ENCODE measurements at places on chromosomes 16 and 17.

DNA sequence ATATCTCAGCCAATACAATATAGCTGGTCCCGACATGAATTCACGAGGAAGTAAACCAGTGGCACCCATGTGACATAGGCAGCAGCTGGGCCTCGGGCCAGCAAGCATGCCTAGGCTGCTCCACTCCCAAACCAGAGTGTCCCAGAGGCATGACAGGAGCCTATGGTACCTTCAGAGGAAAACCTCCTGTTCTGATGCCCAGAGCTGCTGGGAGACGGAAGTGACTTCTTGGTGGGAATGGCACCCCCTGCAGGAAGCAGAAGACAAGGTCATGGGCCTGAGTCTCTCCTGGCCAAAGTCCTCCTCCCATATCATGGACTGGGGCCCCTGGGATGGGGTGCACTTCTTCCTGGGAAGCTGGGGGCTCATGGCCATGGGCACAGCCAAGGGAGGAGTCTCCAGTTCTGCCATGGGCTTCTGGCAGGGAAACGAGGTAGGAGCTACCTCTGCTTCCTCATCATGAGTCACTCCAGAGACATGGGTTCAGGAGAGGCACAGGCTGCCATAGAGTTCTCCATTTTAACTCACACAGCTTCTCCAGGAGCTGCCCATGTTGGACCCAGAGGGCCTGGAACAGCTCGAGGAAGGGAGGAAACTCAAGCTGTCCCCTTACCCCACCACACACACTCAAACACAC lies 13.4 kb downstream of the FBF1 start:
- DNase-seq: no peak

DNA sequence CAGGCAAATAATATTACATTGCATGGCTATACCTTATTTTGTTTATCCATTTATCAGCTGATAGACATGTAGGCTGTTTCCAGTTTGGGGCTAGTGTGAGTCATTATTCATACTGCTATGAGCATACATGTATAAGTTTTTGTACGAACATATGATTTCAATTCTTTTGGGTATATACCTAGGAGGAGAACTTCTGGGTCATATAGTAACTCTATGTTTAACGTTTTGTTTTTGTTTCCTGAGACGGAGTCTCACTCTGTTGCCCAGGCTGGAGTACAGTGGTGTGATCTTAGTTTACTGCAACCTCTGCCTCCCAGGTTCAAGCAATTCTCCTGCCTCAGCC lies 2.4 kb upstream of the ITGAL start:
- no peak for DNase-seq

DNA sequence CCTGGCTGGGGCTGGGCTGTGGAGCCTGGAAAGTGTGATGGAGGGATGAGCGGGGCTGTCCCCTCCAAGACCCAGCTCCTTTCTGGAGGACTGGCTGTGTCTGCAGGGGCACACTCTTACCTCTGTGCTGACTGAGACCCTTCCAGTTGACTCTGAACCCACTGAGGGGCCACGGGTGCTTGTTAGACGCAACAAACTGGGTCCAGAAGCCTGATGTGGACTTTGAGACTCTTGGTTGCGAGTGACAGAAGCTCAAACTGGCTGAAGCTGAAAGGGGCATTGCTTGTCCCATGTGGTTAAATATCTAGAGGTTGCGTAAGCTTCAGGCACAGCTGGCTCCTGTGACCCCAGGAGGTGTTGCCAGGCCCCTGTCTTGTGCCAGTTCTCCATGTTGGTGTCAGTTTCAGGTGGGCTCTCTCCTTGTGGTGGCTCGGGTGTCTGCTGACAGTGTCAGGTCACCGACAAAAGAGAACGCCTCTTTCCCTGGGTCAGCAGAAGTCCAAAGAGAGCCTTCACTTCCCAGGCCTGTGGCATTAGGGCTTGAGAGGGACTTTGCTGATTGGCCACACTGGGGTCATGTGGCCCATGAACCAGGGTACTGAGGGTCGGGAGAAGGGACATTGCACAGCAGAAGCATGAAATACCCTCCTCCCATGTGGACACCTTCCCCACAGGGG lies 16.7 kb downstream of the ADCY7 start:
- no peak for DNase-seq

GRCh38 chr17:78783711-78784324 lies 1.7 kb upstream of the CYTH1 start:
- DNase-seq: no peak

DNA sequence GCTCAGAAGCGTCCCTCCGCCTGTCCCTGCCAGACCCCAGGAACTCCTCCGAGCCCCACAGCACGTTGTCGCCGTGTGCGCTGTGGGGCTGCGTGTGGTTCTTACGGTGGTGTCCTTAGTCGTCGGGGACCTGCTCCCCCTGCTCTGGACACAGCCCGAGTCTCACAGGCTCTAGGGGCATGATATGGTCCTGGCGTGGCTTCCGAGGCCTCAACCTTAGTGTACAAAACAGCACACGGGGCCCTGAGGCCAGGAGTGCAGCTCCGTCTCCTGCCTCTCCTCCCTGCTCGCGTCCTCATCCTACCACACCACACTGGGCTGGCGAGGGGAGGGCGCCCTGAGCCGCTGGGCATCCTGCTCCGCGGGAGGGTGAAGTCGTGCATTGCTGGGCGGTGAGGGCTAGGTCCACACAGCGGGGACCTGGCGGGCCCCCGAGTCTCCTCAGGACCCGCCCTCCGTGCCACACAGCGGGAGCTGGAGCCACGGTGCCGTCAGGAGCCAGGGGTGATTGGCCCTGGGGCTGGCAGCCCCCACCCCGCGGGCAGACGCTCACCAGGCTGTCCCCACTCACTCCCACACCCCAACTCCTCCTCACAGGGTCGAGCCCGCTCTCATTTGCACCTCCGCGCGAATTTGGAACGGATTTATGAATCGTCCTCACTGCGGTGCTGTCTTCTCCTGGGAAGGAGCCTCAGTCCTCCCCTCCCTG lies 1.2 kb upstream of the MAFG start:
- DNase-seq: no peak

DNA sequence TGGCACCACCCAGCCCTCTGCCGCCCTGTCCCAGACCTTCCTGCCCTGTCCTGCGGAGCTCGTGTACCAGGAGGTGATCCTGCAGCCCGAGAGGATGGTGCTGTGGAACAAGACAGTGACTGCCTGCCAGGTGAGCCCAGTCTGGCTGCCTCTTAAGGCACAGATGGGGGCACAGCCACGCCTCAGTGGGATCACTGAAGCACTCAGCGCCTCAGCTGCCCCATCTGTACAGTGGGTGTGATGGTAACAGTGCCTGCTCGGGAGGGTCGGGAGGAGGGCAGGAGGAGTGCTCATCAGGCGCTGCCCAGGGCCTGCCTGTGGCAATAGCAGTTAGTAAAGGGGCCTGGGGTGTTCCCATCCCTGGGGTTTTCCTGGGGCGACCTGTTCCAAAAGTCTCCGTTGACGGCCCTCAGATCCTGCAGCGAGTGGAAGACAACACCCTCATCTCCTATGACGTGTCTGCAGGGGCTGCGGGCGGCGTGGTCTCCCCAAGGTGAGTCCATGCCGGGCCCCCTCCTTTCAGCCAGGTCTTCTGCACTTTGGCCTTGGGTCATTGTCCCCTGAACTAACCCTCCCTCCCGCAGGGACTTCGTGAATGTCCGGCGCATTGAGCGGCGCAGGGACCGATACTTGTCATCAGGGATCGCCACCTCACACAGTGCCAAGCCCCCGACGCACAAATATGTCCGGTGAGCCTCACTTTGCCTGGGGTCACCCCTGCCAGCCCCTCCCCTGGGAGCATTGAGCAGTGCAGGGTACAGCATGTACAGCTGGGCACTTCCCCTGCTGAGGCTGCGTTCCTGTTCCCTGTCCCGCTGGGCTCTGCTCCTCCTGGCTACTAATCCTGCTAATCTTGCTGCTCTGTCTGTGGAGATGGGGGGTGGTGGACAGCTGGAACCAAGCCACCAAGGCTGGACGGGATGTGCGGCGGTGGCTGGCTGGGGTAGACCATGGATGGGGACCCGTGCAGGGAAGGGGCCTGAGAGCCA lies 4.5 kb upstream of the TCAP start:
- no peak for DNase-seq

DNA sequence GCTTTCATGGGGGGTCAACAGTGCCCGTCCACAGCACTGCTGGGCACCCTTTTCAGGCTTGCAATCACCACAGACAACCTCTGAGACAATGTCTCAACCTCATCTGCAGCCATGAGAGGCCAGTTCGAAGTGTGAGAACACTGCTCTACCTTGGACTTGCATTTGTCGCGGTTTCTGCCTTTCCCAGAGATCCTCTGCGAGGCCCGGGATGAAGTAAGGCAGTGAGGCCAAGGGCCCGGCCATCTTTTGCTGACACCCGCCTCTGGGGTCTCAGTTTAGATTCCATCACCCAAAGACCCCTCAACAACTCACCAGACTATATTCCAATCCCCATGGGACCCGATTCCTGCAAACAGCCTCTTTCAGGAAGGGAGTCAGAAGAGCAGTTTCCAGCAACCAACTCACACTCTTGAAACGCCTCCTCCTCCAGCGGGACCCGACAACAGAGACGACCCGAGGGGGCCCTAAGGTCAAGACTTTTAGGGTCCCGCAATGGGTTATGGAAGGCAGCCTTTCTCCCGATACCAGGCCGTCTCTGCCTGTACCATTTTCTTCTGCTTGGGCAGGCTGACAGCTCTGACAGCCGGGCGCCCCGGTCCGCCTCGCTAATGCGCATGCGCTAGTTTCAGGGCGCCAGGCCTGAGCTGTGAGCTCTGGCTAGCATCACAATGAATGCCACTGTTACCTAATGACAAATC lies 576.0 kb downstream of the KCNJ18 start:
- DNase-seq: no peak

GRCh38 chr17:21129023-21129681 lies 2.4 kb downstream of the DHRS7B start:
- DNase-seq: no peak

DNA sequence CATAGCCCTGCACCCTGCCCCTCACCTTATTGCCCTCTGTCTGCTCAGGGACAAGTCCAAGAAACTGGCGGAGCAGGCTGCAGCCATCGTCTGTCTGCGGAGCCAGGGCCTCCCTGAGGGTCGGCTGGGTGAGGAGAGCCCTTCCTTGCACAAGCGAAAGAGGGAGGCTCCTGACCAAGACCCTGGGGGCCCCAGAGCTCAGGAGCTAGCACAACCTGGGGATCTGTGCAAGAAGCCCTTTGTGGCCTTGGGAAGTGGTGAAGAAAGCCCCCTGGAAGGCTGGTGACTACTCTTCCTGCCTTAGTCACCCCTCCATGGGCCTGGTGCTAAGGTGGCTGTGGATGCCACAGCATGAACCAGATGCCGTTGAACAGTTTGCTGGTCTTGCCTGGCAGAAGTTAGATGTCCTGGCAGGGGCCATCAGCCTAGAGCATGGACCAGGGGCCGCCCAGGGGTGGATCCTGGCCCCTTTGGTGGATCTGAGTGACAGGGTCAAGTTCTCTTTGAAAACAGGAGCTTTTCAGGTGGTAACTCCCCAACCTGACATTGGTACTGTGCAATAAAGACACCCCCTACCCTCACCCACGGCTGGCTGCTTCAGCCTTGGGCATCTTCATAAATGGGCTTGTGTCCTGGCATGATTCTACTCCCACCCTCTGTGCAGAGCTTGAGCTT lies 6.3 kb upstream of the NFATC3 start:
- DNase-seq: no peak

DNA sequence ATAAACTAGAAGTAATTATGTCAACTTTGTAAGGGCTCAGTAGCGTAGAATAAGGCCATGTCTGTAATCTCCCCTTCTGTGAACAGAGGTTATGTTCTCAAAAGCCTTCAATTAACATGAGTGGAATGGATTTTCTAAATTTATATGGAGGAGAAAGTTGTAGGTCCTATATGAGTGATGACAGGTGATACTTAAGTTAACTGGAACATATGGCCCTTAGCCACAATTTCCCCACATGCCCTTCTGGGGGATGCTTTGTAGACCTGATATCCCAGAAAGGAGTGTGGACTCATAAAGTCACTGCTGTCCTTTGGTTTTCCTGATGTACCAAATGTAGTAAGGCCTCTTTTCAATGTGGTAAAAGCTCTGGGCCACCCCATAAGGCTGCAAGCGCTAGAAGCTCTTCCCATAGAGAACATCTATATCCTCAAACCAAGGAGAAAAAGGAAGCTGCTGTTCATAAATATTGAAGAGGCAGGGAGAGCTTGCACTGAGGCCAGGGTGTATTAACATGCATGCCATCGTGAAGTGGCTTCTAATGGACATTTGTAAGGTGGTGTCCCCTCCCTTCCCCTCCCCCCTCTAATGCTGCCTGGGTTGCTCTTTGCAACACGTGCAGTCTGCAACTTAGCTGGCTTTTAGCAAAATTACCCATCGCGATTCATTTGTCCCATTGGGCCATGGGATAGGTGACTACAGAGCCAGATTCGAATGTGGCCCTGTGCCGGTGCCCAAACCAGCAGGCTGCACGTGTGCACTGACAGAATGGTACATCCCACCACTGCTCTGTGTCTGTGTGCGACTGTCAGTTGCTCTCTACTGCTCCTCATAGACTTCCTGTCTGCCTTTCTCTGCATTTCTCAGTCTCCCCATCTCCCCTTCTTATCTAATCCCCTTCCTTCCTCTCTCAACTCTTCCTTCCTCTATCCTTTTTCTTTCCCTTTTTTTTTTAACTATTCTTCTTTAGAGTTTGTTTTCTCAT lies 269.0 kb downstream of the WWOX start:
- DNase-seq: no peak

GRCh38 chr17:9105068-9105868 lies 84.0 kb downstream of the NTN1 start:
- DNase-seq: no peak

- no peak for DNase-seq
Observed at GRCh38 chr16:87471278-87472141, 21.3 kb downstream of the ZCCHC14 start.

DNA sequence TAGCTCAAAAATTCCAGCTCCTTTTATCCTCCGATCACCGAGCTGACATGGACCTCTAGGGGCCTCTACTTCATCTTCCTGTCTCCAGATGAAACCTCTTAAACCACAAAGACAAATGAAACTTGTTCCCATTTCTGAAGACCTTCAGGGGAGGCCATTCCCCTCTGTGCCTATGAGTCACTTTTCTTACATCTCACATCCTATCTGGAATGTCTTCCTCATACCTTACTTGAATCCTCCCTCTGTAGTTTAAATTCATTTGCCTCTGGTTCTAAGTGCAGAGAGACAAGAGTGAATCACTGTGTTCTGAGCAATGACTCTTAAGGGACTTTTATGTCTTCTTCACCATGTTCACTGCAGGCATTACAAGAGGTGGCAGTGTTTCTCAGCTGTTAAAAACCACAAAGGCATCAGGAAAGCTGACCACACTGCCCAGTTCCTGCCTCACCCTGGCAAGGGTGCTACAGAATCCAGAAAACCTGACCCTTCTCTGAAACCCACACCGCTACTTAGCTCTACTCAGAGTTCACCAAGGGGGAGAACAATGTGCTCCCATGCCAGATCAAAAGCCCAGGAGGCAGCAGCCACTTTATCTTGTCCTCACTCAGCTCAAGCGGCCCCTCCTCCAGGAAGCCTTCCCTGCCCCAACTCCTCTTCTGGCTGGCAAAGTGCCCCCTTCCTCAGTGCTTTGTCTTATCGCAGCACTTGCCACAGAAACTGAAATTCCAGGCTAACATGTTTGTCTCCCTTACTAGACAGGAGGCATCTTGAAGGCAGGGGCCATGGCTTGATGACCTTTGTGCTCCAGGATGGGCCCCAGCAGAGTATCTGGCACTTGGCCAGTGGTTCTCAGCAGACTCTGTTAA lies 6.4 kb downstream of the CUEDC1 start:
- peak; percentile 83 for DNase-seq

GRCh38 chr17:28705074-28705659 lies 6.5 kb downstream of the PROCA1 start:
- no peak for DNase-seq

GRCh38 chr16:75382611-75383010 lies 50.7 kb downstream of the CFDP1 start:
- no peak for DNase-seq

GRCh38 chr17:19645734-19646201 lies 2.8 kb upstream of the ALDH3A2 start:
- peak; percentile 37 for DNase-seq

GRCh38 chr16:2033057-2033908 lies 6.6 kb downstream of the NHERF2 start:
- DNase-seq: no peak

Measured in SW 1271 (cell line).